ENCODE measurements at places on chromosomes 6 and 20.

- DNase-seq = no peak
These were observed 13.8 kb downstream of the RNASET2 start for GRCh38 chr6:166942393-166943168.

DNA sequence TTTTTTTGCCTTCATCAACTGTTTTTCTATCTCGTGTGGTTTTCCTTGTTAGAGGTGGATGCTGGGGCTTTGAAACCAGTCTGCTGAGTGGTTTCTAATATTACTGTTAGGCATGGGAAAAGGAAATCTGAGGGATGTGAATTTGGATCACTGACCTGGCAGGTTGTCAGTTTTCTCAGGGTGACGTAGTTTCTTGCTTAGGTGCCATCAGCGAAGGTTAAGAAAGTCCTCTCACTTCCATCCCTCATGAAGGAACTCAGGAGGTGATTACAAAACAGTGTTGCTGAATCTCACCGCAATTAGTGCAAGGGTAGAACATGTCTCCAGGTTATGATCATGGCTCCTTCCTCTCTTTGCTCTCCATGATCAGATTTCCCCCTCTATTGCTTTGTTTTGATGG lies 135.9 kb downstream of the SOX4 start:
- no peak for DNase-seq

DNA sequence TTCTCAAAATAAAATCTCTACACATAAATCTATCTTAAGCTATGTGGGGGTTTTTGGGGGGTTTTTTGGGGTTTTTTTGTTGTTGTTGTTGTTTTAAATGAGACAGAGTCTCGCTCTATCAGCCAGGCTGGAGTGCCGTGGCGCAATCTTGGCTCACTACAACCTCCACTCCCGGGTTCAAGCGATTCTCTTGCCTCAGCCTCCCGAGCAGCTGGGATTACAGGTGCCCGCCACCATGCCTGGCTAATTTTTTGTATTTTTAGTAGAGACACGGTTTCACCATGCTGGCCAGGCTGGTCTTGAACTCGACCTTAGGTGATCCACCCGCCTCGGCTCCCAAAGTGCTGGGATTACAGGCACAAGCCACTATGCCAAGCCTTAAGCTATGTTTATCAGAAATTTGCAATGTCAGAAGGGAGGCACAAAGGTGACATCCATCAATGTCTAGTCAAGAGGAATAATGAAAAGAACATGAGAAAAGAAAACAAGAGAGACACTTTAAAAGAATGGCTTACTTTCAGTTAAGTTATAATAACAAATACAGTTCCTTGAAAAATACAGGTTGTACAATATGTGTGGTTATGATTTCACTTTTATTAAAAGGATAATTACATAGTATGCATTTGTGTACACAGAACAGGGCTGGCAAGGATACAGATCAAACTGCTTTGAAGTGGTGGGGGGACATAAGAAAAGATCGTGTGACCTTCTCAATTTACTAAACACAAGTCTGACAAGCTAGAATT lies 28.6 kb downstream of the SLC23A2 start:
- no peak for DNase-seq

GRCh38 chr20:2114127-2114959 lies 12.7 kb downstream of the STK35 start:
- no peak for DNase-seq

GRCh38 chr20:12057778-12058177 lies 140.1 kb downstream of the BTBD3 start:
- no peak for DNase-seq

- DNase-seq = no peak
These were observed 36.1 kb downstream of the EYA2 start for GRCh38 chr20:46930640-46931339.

GRCh38 chr6:89564752-89565427 lies 73.7 kb downstream of the LYRM2 start:
- no peak for DNase-seq

GRCh38 chr20:38247166-38247509 lies 13.4 kb downstream of the KIAA1755 start:
- no peak for DNase-seq

DNA sequence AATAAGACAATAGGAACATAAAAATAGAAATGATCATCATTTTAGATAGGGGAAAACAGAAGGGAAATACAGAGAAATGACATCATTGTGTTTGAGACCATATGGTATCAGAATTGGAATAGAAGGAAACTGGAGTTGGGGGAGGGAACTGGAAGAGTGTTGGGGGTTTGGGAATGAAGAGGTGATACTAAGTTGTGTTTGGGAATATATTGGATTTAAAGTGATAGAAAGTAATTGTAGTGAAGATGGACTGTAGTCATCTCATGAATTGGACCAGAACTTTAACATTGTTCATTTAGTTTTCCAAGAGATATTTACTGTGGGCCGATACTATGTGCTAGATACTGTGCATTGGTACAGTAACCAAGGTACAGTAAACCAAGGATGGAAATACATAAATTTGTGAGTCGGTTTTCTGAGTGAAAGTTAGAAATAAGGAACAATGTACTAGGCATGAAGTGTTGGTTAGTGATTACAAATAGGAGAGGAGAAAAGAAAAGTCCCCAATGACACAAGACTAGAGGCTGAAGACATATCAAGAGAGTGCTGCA lies 32.3 kb downstream of the KCNQ5 start:
- no peak for DNase-seq

DNA sequence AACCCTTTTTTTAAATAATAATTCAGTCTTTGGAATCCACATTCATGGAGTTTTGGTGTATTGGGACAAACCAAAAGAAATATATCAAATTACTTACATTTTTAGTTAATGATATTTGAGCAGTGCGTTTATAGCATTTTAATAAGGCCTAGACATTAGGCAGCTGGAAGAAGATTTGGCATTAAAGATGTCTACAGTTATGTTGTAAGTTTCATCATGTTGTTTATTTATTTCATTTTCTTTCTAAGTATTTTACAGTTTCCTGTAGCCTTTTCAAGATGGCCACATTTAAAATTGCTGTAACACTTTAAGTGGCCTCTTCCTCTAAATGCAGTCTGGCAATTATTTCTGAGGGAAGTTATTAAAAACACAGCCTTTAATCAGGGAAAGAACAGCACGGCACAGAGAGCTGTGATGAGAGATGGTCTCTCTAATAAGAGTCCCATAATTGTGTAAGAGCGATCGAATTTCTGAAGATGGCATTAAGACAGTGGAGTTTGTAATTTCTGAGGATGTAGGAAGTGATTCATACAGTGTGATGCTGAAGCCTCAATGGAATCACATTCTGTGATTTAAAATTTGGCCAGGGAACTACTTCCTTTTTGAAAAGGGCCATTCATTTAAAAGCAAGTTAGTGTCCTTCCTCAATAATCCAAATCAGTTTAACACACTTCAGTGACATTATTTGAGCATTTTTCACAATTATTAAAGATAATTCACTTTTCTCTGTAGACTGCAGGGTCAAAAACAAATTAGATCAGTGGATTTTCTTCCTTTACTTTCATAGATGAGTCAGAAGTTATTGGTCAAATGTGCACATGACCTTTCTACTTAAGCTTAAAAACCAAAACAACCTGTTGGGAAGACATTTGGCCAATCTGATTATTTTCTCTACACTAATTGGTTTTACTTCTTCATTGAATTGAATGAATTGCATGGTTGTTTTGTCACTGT lies 52.4 kb upstream of the EDN3 start:
- no peak for DNase-seq

DNA sequence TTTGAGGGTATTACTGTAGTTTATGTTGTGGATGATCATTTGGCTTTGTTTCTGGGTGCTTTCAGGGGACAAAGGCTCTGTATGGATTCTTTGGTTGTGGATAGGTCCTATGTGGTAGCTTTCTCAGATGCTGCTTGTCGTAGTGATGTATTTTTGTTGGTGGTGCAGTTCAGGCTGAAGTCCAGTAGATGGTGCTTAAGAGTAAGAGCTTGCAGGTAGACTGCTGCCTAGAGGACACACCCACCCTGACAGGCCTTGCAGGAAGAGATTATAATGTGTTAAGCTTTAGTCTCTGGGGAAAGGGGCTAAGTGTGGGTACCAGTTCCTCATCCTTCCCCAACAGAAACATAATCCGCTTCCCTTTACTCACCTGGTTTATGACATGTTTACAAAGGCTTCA lies 62.6 kb upstream of the ADGRB3 start:
- DNase-seq = no peak

DNA sequence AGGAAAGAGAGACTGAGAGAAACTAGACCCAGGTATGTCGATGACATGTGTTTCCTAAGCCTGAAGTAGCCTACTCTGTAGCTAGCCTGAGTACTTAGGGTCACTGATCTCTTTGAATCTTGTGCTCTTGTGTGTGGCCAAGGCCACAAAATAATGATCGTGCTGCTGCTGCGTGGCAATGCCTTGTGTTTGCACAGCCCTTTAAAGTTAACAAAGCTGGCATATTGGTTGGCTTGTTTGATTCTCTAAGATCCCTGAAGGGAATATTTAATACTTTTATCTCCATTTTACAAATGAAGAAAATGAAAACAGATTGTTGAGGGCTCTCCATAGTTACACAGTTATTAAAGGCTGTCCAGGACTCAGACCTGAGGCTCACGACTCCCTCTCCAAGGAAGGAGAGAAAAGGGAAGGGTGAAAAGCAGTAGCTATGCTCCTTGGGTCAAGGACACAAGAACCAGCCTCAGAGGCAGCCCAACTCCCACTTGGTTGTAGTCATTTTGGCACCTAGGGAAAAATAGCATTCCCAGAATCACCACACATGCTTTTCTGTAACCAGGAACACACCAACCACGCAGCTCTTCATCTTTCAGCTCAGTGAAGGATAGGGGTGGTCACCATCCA lies 130.7 kb downstream of the LRFN2 start:
- DNase-seq = no peak

GRCh38 chr6:55088902-55089301 lies 85.4 kb upstream of the HCRTR2 start:
- DNase-seq = no peak

DNA sequence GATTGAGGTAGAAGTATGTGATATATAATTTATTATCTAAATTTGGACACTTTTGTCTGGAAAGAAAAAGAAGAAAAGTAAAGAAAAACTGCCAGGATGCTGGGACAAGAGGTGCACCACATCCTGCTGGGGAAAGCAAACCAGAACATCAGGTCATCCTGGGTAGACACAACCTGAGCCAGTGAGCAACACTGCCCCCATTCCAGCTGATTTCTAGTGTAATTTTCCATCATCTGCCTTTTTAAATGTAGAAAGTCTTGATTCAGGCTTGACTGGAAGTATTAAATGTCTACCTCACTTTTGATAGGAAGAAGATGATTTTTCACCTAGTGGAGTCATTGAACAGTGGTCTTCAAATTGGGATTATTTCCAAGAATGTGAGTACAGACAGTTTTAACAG lies 1164.5 kb upstream of the CITED2 start:
- no peak for DNase-seq

GRCh38 chr6:80792151-80792550 lies 685.7 kb downstream of the BCKDHB start:
- DNase-seq = no peak

DNA sequence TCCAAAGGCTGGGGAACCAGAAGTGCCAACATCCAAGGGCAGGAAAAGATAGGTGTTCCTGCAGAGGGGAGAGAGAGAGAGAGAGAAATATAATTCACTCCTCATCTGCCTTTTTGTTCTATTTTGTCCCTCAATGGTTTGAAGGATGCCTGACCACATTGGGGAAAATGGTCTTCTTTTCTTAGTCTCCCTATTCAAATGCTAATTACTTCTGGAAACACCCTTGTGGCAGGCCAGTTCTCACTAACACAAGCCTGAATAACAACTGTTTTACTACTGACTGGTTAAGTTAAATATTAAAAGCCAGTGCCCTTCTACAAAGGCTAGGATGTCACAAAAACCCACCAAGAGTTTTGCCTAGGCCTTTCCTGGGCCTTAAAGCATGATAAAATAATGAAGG lies 425.4 kb upstream of the HTR1E start:
- no peak for DNase-seq

DNA sequence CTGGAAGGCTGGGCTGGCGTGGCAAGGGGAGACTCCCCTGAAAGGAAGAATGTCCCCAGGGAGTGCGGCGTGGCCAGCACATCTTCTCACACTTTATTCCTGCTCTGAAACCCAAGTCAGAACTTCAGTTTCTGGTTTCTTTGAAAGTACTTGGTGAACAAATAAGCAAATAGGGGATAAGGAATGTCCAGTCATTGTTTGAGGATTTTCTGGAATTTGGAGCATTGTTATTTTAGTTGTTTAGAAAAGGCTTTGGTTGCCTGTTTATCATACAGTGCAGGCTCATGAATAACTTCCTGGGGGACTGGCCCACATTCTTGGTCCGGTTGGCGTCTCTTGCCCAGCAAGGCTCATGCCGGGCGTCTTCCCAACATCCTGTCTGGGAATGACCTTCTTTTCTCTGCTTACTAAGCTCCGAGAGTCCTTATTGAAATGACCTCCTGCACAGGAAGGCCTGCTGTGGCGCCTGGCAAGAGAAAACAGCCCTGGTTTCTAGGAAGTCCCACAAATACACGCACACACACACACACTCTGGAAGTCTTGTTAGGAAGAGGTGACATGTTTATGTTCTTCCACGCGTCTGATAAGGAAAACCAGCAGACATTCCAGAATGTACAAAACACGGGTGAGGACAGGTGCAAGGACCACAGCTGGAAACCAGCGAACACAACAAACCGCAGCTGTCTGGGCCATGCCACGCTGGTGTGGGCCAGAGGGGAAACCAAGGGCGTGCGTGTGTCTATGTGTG lies 71.9 kb downstream of the TMEM170B start:
- peak; percentile 89 for DNase-seq

DNA sequence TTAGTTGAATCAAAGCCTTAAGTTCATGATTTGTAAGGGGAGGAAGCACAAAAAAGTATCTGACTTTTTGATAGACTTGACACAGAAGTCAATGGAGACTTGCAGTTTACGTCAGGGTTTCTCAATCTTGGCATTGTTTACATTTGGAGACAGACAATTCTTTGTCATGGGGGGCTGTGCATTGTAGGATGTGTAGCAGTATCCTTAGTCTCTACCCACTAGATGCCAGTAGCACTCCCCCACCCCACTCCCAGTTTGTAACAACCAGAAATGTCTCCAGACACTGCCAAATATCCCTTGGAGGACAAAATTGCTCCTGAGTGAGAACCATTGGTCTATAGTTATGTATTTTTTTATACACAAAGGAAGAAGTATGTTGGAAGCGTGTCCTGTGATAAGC lies 434.1 kb downstream of the RFPL4B start:
- no peak for DNase-seq
